Endodermal cell (in vitro differentiated cells): ENCODE measurements at places on chromosomes 3 and 15.

DNA sequence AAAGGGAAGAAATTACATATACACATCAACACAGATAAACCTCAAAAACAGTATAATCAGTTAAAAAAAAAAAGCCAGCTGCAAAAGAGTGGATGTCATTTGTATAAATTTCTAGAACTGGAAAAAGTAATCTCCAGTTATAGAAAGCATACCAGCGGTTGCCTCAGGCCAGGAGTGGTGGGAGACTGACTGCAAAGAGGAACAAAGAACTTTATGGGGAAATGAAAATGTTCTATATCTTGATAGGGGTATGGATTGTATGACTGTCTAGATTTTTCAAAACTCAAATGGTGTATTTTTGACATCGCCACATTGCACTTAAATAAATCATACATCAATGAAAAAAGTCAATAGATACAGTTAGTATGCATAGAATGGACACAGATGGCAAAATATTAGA is 241.6 kb downstream of the SCAPER start:
- no peak for DNase-seq

- DNase-seq: peak; percentile 22
Measured at GRCh38 chr3:126451511-126451910, 24.2 kb downstream of the ZXDC start.

DNA sequence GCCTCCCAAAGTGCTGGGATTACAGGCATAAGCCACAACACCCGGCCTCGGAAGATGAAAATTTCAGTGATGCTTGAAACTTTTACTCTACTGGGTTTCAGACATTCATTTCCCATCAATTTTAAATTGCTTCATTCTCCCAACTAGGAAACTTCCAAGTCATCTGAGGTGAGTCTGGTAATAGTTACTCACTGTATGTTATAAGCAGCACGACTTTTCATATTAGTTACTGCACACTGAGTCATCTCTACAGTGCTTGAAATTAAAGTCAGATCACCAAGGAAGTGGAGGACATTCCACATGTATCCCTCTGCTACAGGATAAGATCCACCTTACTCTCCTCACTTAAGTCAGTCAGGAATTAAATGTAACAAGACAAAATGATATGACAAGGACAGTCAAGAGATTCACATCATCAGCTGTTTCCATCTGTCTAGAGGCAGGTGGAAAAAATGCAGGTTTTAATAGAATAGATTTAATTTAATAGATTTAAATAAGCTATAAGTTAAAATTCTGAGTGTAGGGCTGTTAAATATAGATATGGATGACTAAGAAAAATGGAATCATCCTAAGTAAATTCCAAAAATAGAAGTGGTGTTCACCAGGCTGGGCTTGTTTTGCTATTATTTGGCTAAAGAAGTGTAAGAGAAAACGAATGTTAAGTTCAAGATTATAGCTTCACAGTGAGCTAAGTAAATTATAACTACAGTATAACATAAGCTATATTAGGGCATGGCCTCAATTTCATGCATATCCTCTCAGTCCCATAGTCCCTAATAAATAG is 104.4 kb downstream of the TMCO5A start:
- no peak for DNase-seq

DNA sequence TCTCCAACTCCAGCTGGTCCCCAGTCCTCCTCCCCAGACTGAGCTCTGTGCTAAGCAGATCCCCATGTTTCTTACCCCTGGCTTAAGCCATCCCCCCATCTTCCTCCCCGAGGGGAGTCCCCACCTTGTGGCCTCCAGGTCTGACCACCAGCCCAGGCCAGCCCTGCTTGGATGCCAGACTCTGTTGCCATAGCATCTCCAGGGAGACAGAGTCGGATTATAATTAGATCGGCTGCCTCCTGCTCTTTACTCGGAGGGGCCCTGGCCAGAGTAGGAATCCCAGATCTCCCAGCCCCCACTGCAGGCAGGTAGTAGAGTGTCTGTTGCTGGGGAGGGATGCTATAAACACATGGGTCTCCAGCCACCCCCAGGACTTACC is 2.4 kb downstream of the KLHDC8B start:
- DNase-seq: no peak

DNA sequence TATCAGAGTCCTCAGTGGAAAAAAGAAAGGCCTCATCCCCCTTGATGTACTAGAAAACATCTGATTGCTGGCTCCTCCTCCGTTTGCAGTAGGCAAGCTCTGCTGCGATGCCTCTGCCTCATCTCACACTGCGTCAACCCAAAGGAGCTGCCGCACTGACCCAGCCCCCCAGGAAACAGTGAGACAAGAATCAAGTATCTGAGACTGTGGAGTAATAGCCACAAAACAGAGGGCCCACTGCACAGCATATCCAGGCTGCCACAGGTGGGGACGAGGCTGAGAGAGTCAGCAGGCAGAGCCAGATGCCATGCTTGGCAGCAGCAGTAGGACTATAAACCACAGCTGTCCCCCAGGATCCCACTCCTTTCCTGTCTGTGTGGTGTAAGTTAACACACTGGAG is 165.9 kb downstream of the STAC start:
- no peak for DNase-seq

DNA sequence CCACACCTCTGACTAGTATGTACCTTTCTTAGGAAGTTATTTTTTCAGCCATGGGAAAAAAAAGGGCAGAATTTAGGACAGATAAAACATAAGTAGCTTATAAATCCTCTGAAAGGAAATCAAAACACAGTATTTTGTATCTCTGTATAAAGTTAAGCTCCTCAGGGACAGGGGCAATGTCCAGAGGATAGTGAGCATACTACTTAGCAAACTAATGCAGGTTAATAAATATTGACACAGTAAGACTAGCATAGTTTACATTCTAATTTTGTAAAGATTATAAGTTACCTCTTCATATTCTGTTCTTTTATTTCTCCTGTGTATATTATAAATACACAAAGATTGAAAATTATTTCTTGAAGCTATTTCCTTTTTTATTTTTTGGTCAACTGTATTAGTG is 2.1 kb downstream of the UBE3A start:
- no peak for DNase-seq

- DNase-seq: no peak
Measured at GRCh38 chr3:31755926-31756658, 223.4 kb downstream of the STT3B start.

- DNase-seq: no peak
Measured at GRCh38 chr3:459311-459670, 262.7 kb downstream of the CHL1 start.

DNA sequence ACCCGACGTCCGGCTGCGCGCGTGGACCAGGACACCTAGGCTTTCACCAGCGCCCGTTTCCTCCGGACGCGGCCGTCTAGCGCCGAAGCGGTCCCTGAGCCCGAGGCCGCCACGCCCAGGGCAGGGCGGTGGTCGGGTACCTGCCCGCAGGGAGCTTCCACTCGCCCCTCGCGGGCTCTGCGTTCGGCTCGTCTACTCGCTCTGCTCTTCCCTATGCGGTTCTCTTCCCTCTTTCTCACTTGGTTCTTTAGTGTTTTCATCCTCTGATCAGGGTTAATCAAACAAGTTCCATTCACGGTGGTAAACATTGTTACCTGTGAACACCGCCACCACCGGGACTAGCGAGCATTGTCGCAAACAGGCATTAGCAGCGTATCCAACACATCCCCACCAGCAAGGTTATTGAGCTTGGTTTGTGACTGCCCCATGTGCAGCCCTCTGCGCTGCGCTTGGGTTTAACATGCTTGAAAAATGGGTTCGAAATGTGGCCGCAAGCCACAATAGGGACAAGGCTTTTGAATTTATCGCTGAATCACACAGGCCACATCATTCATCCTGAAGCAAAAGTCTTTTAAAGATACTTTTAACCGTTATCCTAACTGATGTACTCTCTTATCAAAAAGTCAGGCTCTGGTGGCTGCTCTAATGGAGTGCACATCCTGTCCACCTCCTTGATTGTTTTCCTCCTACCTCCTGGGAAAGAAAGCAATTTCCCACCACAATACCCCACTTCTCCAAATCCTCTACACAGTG is 843 bp upstream of the CD47 start:
- DNase-seq: peak; percentile 66

DNA sequence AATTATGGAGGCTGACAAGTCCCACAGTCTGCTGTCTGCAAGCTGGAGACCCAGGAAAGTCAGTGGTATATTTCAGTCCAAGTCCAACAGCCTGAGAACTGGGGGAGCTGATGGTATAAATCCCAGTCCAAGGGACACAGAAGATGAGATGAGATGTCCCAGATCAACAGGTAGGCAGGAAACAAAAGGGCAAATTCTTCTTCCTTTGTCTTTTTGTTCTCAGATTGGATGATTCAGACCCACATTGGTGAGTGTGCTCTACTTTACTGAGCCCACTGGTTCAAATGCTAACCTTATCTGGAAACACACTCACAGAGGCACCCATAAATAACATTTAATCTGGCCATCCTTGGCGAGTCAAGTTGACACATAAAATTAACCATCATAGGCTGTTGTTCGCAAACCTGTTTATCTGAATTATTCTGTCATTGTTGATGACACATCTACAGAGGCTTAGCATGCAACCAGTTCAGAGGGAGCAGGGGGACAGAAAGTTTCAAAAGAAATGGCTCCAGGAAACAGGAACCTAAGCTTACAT is 62.7 kb upstream of the ITGA11 start:
- no peak for DNase-seq

DNA sequence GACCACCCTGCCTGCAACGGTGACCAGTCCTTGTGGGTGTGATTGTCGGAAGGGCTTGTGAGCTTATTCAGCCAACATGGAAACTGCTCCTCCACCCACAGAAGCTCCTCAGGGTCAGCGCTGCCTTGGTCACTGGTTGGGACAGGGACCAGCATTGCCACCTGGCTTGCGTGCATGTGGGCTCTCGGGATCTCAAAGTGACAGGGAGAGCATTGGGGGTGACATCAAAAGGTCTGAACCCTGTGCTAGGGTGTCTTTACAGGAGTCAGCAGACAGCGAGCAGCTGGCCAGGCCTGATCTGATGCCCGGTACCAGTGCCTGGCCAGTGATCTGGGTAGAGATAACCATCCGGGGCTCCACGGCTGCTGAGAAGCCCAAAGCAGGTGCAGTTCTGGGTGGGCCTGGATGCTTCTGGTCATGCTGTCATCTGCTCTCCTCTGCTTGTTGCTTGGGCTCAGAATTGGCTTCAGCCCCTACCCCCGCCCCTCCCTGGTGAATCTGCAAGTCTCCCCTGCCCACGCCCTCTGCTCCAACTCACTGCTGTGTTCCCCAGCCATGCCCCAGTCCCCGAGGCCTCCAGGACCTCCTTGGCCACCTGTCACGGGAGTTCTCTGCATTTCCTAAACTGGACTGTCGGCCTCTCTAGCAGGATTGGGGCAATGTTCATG is 134.8 kb downstream of the NSMCE3 start:
- no peak for DNase-seq

DNA sequence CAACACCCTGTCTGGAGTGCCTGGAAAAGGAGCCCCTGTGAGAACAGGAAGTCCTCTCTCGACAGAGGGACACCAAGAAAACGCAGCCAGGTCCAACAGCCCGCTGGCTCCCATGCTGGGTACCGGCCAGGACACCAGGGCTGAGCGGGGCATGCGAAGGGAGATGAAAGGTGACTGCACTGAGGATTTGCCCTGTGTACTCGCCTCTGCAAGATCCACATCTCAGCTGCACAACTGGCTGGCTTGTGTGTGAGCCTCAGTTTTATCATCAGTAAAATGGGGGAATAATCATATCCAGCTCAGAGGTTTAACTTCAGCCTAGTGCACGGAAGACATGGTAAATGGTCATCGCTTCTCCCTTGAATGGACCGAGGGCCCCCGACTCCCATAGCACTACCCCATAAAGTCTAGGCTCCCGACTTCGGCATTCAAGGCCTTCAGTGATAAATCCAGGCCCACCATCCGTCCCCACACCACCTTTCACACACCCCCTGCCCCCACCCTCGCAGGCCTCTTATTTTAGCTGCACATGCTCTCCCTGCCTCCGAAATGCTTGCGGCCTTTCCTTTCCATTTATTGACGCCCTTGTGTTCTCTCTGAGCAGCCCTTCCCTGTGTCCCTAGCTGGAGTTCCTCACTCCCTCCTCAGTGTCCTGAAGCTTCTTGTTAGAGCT is 15.8 kb downstream of the ISG20 start:
- DNase-seq: no peak

DNA sequence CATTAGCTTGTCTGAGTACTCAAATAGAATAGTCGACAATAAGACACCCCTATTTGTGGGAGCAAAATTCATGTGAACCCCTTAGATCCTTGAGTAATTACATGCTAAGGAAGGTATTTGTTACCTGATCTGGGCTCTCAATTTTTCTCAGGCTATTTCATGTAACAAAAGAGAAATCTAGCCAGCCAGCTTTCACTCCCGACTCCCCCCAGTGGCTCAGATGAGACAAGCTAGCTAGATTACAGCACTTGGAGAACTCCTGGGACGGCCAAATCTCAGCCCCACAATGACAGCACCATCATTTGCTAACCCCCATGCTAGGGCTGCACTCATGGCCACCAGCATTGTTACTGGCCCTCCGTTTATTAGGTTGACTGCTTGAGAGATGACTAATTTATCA is 41.3 kb downstream of the GLDN start:
- DNase-seq: peak; percentile 86

GRCh38 chr15:61759639-61760038 is 300.6 kb downstream of the VPS13C start:
- no peak for DNase-seq

GRCh38 chr3:183502237-183503181 is 53.0 kb downstream of the KLHL6 start:
- peak; percentile 13 for DNase-seq

DNA sequence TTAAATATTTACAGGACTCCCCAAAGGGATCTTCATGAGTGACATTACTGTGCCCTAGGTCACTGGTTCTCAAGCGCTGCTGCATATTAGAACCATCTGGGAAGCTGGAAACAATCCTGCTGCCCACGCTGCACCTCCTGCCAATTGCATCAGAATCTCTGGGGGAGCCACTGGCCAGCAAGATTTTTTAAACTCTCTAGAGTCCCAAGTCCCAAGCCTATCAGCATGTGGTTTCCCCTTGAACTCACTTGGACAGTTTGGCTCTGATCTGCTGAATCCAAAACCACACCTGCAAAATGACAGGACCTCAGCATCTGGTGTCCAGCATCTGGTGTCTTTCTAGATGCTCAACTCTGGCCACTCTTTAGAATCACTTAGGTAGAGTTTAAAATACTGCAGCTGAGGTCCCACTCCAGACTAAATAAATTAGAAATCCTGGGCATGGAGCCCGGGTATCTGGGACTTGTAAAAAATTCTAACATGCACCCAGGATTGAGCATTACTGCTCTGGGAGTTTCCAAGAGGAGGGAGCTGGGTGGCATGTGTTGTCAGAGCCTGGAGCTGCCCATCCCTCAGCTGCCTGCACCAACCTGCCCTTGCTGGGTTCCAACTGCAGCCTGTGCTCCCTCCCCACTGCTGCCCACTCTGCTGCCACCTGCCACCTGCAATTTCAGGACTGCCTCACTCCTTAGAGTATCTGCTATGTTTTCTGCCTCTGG is 311.3 kb downstream of the SLC9A9 start:
- DNase-seq: no peak

DNA sequence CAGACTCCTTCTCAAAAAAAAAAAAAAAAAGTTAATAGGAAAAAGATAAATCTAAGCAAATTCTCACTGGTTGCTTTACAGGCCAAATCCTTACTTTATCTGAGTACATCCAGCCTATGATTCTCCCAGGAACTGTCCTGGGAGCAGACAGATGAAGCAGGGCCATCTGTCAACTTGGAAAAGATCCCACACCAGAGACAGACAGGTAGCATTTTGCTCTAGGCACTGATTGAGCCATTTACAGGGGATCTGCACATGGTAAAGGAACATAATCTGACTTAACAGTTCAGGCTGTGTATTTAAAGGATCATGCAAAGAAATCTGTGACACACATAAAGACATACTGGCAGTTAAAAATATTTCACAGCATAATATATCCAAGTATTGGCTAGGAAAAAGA is 1006.5 kb downstream of the TBL1XR1 start:
- DNase-seq: no peak

GRCh38 chr15:52716536-52716935 is 37.3 kb upstream of the ATOSA start:
- no peak for DNase-seq
